ENCODE measurements at places on chromosomes 16 and 17.

- no peak for DNase-seq
Observed at GRCh38 chr17:38504216-38504615, 76.0 kb downstream of the ARHGAP23 start.

GRCh38 chr17:1474402-1475189 is 17.9 kb downstream of the MYO1C start:
- no peak for DNase-seq

DNA sequence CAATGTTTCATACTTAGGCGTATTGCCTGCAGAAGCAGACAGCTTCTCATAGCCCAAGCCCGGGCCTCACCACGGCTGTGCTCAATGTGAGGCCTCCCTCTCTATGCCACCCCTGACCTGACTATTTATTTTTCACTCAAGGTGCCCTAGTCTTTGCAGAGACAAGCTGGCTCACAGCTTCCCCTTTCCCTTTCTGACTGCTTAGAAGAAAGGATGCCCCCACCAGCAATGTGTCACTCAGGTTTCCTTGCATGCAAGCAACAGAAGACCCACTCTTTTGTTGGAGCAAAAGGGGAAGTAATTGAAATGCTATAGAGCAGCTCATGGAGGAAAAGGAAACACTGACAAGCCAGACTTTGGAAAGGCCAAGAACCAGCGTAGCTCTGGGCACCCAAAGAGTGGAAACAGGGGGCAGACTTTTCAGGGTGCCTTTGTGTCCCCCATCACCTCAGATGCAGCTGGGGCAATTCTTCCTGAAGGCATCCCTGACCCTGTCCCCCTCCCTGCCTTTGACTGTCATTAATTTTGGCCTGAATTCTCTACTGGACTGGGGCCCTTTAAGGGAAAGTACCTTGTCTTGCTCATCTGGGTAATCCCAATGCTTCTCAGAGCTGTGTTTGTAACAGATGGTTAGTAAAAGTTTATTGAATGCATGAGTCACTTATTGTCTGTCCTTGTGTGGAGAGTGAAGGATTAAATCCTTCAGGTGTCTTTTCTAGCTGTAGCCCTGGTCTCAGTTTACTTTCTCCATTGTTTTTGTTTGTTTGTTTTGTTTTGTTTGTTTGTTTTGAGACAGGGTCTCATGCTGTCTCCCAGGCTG is 17.8 kb downstream of the RGS9 start:
- no peak for DNase-seq

- no peak for DNase-seq
Observed at GRCh38 chr16:73505577-73505976, 457.6 kb upstream of the ZFHX3 start.

DNA sequence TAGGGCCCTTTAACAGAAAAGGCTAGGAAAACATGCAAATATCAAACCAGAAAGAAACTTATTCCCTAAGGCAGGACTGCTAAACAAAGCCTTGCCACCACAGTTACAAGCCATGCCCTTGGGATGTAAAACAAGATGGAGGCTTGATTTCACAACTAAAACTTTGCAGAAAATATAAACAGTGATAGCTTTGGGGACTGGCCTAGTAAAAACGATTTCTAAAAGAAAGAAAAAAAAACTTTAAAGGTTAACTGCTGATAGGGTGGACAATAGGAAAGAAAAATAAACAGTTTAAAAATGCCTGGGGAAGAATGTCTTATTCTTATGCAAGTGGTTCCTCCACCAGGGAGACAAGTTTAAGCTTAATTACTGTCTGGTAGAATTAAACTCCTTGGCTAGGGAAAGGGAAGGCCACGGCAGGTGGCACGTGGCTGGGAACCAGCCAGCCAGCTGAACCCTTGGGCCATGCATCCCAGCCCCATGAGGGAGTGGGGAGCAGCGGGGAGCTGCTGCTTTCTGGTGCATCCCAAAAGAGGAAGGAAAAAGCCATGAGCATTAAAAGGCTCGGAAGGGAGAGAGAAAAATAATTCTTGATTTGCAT is 10.7 kb upstream of the TMC5 start:
- no peak for DNase-seq

DNA sequence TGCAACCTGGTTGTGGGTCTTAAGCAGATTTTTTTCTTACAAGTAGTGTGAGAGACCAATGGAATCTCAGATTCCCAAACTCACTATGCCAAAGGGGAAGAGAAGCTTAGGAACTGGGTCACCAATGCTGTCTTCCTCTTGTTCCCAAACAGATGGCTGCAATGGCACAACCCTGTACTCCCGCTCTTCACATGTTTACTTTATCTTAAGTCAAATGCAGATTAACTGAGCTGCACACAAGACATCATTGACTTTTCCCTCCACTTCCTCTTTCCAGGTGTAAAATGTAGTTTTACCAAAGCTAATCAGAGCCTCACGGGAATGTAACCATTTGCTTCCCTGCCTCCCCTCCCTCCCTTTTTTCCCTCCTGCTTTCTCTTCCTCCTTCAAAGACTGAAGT is 14.4 kb upstream of the CD300E start:
- no peak for DNase-seq

DNA sequence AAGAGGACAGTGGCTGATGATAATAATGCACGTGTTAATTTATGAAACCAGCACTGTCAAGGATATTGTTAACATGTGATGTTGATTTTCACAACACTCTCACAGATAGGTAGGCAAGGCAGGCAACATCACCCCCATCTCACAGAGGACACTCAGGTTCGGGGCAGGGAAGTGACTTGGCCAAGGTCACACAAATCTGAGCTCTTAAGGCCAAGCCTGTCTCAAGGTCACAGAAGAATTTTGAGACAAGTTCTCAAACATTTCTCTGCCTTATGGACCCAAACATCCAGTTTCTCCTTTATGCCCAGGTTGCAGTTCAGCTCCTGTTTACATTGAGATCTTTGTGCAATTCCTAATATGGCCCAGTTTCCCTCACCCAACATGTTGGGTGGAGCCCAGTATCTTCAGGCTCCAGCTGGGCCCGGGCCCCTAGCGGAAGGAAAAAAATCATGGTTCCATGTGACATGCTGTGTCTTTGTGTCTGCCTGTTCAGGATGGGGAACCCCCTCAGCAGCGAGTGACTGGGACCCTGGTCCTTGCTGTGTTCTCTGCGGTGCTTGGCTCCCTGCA is 1.3 kb downstream of the SLC2A4 start:
- no peak for DNase-seq

DNA sequence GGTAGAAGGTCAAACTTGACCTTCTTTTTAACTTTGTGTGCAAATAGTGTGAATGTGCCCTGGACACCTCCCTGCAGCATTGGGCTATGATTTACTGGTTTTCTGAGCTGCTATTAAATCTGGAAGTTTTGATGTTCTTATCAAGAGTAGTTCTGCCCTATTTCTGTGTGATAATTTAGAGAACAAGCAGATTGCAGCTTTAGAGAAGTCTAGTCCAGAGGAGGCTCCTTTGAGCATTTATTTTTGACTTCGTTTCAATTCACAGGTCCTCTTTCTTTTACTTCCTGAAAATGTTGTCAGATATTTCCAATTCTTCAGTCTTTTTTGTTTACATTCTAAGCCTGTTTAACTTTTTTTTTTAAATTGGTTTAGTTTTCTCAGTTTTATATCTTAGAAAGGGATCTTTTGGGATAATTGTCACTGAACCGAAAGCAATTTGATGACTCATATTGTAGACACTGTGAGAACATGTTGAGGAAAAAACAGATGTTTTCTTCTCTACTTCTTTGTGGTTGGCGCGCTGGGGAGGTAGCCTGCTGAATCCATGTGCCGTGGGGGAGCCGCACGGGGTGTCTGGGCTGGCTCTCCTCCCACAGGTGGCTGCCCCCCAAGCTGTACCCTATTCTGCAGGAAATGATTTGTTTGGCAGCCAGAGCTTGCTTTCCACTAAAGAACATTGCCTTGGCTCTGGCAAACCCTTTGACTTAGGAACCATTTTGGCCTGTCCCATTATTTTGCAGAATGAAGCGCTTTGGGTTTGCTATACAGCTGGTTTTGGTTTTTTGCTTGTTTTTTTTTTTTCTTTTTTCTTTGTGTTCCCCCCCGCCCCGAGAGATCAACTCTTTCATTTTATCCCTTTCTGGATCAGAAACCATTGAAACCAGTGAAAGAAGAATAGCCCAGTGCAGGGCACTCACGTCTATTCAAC is 53.4 kb downstream of the MFSD11 start:
- DNase-seq: no peak

DNA sequence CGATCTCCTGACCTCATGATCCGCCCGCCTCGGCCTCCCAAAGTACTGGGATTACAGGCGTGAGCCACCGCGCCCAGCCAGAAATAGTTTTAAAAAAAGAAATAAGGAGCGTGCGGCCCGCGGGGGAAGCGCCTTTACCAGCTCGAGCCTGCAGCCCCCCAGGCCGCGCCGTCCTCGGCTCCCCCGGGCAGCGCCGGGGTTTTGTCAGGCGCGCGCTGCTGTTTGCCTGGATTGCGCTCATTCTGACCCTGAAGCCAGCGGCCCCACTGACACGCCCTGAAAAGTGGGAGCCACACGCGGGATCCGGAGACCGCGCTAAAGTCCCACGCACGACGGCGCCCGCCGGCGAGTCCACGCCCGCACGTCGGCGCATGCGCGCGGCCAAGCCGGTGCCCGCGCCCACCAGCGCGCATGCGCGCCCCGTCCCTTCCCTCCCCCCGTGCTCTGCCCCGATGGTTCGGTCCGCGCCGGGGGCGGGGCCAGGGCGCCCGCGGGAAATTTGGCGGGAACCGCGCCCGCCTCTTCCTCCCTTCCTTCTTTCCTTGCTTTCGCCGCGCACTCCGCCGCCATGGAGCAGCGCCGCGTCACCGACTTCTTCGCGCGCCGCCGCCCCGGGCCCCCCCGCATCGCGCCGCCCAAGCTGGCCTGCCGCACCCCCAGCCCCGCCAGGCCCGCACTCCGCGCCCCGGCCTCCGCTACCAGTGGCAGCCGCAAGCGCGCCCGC is at the start of gene CDT1:
TSS of gene CDT1 (plus strand) at position 526 of the 724 bp plus-strand sequence. CDS start at position 569, 43 bp downstream.
- DNase-seq: no peak

Measured in cortex of kidney (tissue), 1 donor.